T follicular helper cell (primary cell): ENCODE measurements at places on chromosomes 16 and 17.

- no peak for DNase-seq
These were observed 19.8 kb downstream of the PLXDC1 start for GRCh38 chr17:39131616-39132015.

DNA sequence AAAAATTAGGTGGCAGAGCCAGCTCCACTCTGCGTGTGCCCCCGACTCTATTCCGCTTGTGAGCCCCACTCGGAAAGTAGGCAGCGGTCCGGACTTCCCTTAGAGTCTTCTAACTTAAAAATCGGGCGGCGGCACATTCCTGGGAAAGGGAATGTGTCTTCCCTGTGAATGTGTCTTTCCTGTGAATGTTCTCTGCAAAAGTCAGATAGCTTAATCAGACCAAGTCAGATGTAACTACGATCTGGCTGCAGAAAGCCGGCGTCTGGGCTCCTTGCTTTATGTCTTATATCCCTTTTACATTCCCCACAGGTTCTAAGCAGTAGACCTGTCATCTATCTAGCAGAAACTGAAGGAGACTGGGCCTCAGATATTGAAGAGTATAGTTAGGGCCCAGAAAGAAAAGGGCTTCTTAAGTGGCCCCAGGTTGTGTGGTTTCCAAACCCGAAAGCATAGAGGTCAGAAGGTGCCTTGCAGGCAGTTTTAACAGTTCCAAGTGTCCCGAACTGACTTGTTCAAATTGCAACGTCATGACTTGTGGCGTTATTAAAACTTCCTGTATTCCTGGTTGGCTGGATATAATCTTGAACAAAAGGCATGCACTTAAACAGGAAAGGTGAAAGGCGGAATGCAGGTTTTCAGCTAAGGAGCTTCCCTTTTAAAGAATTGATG, 601 bp downstream of the PHKB start:
- DNase-seq: no peak

- DNase-seq: no peak
These were observed 23.3 kb downstream of the TMEM100 start for GRCh38 chr17:55699181-55699860.

DNA sequence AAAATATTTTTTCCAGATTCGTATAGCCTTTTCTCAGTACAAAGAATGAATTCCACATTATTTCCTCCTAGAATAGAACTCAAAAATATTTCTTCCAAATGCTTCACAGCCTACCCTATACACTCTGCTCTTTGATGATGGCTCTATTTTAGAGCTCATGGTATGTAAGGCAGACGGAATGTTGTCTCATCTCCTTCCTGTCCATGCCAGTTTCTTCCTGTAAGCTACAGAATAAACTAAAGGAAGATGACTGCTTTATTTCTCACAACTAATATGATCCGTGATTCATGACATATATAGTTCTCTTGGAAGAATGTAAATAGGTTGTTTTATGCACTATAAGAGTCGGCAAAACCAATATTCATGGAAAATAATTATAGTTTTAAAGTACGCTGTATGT, 723.1 kb downstream of the CDH11 start:
- DNase-seq: no peak

GRCh38 chr16:67842509-67843342, 606 bp downstream of the THAP11 start:
- peak; percentile 67 for DNase-seq
